Right cardiac atrium (tissue), 5 donors: ENCODE measurements at places on chromosomes 4 and X.

DNA sequence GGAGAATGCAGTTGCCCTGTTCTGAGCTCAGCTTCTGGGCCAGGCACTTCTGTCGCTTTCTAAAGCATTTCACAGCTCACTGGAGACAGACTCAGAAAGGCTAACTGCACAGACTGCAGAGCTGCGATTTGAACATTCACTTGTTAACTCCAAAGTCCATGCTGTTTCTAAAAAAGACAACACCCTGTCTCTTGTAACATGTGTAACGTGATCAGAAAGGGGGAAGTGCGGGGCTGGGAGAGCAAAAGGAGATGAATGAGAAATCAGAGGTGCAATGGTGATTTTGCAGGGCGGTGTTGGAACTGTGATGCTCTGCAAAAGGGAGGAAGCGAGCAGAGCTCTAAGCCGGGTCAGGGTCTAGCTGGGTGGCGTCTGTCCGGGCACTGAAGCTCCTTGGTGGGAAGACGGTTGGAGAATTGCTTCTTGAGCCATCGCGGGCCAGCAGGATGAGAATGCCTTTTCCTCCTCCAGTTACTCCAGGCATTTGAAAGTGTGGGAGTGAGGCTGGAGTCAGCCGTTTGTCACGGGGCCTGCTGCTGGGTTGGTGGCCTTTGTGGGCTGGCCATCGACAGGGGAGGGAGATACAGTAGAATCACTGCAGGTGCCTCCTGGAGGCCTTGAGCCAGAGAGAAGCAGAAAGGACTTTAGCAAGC is 20.3 kb downstream of the TBC1D14 start:
- no peak for DNase-seq

DNA sequence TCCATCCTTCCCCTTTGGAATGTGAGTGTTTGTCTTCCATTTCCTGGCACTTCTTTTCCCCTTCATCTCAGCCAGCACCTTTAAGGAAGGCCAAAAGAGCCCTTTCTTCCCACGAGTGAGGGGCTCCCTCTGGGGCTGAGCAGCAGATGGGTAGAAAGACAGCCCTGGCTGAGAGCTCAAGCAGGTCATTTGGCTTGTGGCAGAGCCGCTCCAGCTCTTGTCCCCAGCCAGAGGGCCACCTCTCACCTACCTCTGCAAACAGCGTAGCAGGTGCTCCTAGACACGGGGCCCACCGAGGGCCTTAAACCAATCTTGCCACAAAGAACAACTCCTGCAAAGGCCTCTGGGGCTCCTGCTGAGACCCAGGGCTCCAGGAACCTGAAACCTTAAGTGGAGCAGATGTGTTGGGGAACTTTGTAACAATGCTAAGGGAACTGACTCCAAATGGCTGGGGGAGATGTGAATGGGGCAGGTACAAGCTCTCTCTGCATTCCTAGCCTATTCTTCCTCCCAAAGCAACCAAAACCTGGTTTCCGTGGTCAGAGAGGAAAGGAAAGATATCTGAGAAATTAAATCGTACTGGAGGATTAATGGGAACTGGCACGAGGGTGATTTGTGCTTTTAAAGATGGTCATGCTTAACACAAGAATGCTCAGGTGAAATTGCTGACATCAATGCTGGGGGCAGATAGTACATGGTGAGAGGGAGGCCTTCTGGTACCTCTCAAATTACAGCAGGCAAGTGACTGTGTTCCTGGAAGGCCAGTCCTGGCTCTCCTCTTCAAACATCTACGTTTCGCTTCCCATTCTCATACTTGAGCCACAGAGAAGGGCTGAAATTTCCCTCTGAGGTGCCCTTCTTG is 27.0 kb downstream of the TFDP3 start:
- no peak for DNase-seq

GRCh38 chr4:15847746-15848145 is 69.6 kb downstream of the CD38 start:
- DNase-seq = no peak

GRCh38 chr4:119627267-119628255 is 1.0 kb downstream of the PDE5A start:
- DNase-seq = peak; percentile 80

- no peak for DNase-seq
Observed at GRCh38 chr4:113071805-113072204, 22.4 kb downstream of the ANK2 start.

GRCh38 chr4:8919651-8920288 is 48.1 kb upstream of the HMX1 start:
- DNase-seq = no peak

DNA sequence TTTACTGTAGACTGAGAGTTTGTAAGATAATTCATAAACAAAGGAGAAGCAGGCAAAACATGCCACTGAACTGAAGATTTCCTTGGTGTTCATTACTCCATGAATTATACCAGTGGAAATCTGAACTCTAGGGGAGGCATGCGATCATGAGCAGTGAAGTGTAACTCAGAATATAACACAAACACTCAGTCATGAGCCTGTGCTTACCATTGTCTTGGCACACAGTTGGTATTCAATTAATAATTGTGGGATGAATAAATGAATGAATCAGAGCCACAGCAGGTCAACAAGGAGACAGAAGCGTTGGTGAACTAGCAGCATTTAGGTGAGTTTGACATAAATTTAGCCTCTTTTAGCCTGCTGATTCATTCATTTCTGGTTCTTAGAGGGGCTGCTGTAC is 263.5 kb upstream of the DKK2 start:
- DNase-seq = no peak

DNA sequence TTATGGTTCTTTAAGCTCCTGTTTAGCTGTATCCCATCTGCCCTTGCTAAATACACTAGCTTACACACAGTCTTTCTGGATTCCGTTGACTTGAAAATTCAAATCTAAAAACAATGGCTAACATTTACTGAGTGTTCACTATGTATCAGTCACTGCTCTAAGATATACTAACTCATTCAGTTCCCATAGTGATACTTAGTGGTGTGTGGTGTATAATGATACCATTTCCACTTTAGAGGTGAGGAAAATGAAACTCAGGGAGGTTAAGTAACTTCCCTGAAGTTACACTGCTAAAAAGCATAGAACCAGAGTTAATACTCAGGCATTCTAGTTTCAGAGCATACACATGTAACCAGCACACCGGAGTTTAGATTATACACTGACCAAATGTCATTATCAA is 762.0 kb downstream of the GRID2 start:
- no peak for DNase-seq

DNA sequence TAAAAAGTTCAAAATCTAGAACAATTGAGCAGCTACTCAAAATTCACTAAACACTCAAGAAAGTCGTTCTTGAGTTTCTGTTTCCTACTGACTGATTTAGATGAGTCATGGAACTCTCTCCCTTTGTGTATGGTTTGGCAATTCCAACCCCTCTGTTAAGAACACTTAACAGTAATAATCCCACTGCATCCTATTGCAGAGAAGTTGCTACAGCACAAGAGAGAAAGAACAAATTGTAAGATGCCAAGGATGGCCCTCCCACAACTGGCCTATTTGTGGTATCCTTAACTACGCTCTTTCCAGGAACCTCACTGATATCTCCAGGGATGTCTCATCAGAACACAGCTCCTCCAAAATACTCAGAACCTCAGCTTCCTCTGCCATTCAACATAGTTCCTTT is 701.8 kb upstream of the TENM3 start:
- no peak for DNase-seq

GRCh38 chr4:182141061-182141460 is 102.1 kb upstream of the TENM3 start:
- DNase-seq = no peak

DNA sequence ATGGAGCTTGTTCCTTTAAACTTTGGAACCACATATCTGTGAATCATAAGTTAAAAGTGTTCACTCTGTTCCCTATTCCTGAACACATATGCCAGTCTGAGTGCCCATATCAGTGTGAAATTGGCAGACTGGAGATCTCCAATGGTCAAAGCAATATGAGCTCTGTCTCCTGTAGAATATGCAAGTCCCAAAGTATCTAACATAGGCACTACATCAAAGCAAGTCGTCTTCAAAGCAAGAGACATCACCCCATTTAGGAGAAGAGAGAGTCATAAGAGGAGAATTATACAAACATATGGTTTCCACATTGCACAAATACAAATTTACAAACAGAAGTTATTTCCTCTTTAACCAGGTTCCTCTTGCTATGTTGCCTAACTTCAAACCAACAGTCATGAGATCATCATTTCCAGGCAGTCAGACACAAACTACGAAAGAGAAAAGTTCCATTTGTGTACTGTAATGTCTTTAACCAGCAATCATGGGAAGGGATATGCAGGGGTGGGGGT is 9.9 kb upstream of the GK start:
- no peak for DNase-seq

DNA sequence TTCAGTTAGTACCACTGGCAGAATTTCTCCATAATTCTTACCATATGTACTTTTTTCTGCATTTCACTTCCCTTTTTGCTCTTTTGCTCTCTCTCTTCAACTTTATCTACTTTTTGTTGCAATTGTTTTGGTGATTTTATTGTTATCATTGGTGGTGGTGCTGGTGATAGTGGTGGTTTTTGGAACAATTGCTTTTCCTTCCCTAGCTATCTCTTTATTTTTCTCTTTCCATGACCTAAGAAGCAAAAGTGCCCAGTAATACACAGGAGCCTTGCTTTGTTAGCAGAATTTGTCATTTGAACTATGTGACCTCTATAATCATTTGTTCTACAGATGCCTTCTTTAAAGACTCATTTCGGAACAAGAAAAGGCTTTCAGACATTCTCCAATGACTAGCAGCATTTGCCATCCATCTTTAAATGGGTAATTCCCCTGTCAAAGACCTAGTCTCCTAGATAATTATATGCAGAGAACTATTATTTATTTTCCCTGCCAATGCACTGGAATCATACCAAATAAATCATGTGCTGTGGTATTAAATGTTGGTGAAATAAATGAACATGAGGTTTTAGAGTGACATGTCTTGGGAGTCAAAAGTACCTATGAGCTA is 154.5 kb downstream of the GASK1B start:
- DNase-seq = no peak

GRCh38 chr4:169098532-169098931 is 88.5 kb upstream of the CBR4 start:
- DNase-seq = no peak
